CD4-positive, alpha-beta T cell treated with Interleukin-17A for 1 hour (primary cell): ENCODE measurements at places on chromosomes 4 and X.
A peak's percentile ranks its signal among the peaks of the same experiment; 100 is the strongest.

GRCh38 chr4:52869656-52870055 is 7.5 kb downstream of the RASL11B start:
- DNase-seq, result no peak

DNA sequence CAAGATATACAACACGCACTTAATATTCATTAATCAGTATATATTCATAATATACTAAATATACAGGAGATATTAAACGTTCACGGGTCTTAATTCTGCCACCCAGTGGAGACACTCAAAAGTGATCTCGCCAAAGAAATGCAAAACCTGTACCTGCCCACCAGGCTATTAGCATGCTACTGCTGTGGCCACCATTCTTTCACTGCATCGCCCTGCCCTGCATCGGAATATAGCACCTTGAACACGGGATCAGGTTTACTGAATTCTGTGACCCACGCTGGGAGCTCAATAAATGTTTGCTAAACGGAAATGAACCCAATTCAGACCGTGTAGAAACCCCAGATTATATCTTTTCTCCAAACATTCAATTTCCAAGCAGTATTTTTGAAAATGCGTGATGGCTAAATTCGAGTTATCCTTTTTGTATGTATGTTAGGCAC is 840 bp upstream of the CLCN3 start:
- DNase-seq, result peak; percentile 78

DNA sequence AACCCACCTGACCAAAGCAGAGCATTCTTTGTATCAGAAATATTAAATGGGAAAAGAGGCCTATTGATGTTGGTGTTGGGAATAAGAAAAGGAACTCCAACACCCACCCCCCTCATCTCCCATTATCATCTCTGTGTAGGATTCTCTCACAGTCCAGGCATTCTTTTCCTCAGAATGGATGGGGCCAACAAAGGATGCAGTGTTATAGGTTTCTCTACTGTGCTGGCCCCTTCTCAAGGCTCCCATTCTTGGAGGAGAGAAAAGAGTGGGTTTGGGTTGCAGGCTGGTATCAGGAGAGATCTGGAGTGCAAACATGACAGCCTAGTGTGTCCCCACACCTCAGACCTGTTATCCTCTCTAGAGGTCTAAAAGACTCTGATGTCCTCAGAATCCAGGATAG is 59.6 kb downstream of the UGT8 start:
- DNase-seq, result no peak

DNA sequence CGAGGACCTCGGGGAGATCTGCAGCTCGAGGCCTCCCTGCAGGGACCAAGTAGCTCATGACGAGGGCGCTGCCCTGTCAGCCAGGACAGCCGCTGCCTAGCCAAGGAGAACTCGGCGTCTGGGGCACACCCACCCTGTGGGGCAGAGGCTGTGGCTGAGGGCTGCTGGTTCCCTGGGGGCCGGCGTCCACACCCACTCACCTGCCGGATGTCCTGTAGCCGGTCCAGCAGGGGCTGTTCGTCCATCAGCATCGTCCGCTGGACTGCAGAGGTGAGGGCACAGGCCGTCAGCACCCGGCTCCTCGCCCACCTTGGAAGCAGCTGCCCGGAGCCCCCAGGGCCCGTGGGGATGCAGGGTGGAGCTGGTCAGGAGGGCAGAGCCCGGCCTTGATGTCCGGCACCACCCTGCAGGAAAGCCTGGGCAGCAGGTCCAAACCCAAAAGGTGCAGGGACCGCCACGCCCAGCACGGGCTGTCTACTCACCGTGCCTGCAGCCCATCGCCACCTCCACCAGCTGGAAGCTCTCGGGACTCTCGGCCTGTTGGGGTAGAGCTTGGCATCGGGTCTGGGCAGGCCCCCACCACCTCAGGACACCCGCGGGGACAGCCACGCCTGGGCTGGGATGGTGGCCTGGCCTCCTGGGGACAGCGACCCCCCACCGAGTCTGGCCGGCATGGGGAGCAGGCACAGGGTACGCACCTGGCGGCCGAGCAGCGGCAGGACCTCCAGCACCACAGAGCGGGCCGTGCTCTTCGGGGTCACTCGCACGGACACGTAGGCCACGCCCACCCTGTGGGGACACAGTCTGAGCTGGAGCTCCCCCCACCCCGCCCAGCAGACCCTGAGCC is 6.9 kb downstream of the DGKQ start:
- no peak for DNase-seq

DNA sequence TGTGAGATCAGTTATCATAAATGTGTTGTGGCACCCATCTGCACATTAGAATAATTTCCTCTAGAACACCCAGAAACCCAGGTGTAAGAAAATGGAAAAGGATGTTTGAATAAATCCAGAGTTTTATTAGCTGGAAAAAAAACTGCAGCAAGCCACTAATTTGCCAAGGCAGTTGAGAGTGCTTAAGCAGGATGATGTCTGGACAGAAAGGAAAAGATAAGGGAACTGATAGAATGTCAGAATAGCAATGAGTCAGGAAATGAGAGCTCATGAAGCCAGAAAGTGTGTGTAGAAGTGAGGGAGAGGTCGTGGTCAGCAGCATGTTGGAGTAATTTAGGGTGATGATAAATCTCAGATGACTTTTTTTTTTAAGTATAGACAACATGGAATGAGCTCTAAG is 15.2 kb upstream of the NEUROG2 start:
- no peak for DNase-seq

- DNase-seq, result no peak
Observed at GRCh38 chrX:38151441-38151840, 69.2 kb downstream of the SRPX start.

DNA sequence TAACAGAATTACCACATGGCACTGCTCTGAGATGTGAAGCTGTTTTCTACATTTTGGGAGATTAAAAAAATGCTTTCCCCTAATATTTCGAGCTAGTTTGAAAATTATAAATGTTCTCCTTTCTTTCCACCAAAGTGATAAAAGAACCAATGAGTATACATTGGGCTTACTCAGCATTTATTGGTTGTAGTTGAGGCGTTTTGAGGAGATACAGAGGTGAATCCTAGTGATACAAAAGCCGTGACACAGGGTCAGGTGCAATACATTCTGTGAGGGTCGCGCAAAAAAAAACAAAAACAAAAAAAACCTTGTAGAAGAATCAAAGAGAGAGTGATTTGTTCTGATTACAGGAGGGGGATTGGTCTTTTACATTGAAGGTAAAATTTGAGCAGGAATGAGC is 32.4 kb upstream of the CYP4V2 start:
- DNase-seq, result no peak
